ENCODE measurements at places on chromosomes 16 and 17.

DNA sequence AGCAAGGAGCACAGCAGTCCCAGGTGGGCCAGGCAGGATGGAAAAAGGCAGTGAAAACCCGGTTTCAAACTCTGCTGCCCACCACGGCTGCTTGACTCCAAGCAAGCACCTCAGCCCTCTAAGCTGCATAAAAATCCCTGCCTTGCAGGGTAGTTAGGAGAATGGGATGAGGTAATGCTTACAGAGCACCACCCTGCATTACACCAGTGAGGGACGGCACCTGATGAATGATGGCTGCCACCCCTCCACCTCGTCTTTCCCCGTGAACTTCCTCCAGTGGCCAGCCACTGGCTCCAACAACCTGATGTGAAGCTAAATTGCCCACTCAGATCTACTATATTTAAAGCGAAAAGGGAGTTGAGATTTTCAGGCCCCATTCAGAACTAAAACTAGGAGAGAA is 21.3 kb downstream of the MIEF2 start:
- no peak overlapping the region for H3K27ac ChIP-seq
- peaks cover 48% of the 10 kb centered on the region for H3K36me3 ChIP-seq
- DNase-seq = no peak
- no peaks in the 10 kb centered on the region for H3K27me3 ChIP-seq
- no peak overlapping the region for H3K4me3 ChIP-seq

GRCh38 chr16:74743668-74744299 is 30.8 kb downstream of the FA2H start:
- no peaks in the 10 kb centered on the region for H3K36me3 ChIP-seq
- DNase-seq = no peak
- no peak overlapping the region for H3K4me3 ChIP-seq
- no peaks in the 10 kb centered on the region for H3K27me3 ChIP-seq
- peaks cover 4% of the 10 kb centered on the region for H3K4me1 ChIP-seq

DNA sequence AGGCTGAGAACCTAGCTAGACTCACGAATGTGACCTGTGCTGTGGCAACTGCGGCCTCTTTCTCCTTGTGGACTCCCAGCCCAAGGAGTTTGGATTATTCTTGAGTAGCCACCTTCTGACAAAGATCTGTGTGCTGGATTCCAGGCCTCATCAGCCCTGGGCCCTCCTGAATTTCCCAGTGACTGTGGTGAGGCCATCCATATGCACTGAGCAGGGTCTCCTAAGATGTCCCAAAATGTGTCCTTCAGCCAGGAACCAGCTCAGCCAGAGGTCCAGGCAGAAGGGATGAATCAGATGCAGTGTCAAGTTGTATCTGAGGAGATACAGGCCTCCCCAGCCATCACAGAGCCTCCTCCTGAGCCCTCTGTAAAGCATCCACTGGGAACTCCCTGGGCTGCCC is 124.5 kb downstream of the CCDC182 start:
- no peak overlapping the region for H3K27ac ChIP-seq
- H3K27me3 ChIP-seq = no peaks in the 10 kb centered on the region
- no peak overlapping the region for H3K4me3 ChIP-seq
- no peaks in the 10 kb centered on the region for H3K4me1 ChIP-seq
- H3K36me3 ChIP-seq = 0 out of 2 replicates have a peak, but pooled peaks cover 2% of the 10 kb centered on the region

DNA sequence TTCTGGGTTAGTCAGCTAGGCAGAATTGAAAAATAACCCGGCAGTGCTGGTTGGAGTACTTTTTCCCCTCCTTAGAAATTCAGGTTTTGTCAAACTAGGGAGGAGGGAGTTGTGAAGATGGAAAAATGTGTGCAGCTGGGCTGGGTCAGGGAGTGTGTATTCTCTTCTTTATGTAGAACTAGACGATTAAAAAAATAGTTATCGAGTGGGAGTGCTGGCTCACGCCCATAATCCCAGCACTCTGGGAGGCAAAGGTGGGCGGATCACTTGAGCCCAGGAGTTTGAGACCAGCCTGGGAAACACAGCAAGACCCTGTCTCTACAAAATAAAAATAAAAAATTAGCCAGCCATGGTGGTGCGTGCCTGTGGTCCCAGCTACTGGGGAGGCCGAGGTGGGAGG is 106.4 kb downstream of the GNAO1 start:
- no peak overlapping the region for H3K4me3 ChIP-seq
- peaks cover 2% of the 10 kb centered on the region for H3K27me3 ChIP-seq

DNA sequence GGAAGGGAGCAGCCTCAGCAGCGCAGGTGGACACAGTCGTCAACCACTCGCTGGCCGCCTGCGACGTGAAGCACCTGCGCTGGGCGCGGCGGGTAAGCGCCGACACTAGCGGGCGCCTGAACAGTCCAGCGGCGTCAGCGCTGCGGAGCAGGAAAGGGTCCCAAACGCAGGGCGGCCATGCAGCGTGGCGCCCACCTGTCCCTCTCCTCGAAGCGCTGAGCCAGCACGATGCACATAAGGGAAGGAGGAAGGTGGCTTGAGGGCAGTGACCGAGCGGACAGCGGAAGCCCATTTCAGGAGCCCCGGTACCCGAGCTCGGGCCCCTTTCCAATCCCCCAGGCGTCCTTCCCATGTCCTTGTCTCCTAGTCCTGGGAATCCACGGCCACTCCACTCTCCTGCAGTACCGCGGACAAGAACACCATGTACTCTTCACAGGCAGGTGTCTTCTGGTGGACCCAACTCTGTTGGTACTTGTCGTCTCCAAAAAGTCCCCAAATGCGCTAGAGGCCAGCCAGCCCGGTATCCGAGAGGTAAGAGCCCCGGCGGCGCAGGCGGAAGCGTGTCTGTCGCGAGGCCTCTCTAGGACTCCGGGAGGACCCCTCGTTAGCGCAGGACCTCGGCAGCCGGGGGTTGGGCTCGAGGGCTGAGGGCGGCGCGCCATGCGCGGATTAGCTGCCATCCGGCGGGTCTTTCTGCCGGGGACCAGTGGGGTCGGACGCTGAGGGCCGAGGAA is 14.4 kb downstream of the ZNF232 start:
- no peak overlapping the region for H3K27ac ChIP-seq
- H3K36me3 ChIP-seq = no peaks in the 10 kb centered on the region
- H3K27me3 ChIP-seq = no peaks in the 10 kb centered on the region
- no peak for DNase-seq
- peak overlapping the region; percentile 51 for H3K4me3 ChIP-seq

DNA sequence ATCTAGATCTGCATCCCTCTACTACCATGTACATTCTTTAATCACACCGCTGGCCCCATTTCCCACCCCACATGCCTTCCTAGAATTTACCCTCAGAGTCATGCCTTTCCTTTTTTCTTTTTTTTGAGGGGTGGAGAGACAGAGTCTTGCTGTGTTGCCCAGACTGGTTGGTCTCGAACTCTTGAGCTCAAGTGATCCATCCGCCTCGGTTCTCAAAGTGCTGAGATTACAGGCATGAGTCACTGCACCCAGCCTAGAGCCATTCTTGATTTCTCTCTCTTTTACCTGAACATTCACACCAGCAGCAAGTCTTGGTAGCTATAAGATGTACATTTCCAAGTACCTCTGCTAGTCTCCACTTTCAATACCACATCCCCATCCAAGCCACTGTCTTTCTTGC is 2.1 kb downstream of the PAGR1 start:
- H3K4me3 ChIP-seq = no peak overlapping the region
- DNase-seq = no peak
- peaks cover 6% of the 10 kb centered on the region for H3K36me3 ChIP-seq
- peaks cover 8% of the 10 kb centered on the region for H3K4me1 ChIP-seq
- no peaks in the 10 kb centered on the region for H3K27me3 ChIP-seq
- H3K27ac ChIP-seq = no peak overlapping the region

DNA sequence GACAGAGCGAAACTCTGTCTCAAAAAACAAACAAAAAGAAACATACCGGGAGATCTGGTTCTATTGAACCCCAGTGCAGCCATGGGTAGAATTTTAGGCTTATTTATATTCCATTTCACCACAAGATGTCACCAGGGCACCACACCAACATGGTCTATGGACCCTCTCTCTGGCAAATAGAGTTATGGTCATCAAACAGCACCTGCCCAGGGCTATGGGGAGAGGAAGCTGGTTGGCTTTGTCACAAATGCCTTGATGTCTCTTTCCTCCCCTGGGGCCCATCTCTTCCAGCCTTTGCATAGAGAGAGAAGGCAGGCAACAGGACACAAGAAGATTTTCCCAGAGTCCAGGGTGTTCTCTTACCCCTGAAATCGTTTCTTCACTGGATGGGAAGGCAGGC is 128.4 kb downstream of the WWOX start:
- no peak for DNase-seq
- H3K36me3 ChIP-seq = no peaks in the 10 kb centered on the region
- no peak overlapping the region for H3K27ac ChIP-seq
- no peaks in the 10 kb centered on the region for H3K27me3 ChIP-seq
- H3K4me3 ChIP-seq = no peak overlapping the region
- H3K4me1 ChIP-seq = no peaks in the 10 kb centered on the region

GRCh38 chr16:2963074-2963722 is 877 bp upstream of the KREMEN2 start:
- H3K4me1 ChIP-seq = peaks cover 7% of the 10 kb centered on the region
- H3K27ac ChIP-seq = no peak overlapping the region
- DNase-seq = no peak
- peak overlapping the region; percentile 68 for H3K4me3 ChIP-seq
- no peaks in the 10 kb centered on the region for H3K36me3 ChIP-seq

GRCh38 chr17:51739245-51739886 is 419.1 kb downstream of the CA10 start:
- no peak overlapping the region for H3K27ac ChIP-seq
- no peaks in the 10 kb centered on the region for H3K36me3 ChIP-seq
- no peak for DNase-seq
- H3K27me3 ChIP-seq = no peaks in the 10 kb centered on the region
- H3K4me3 ChIP-seq = no peak overlapping the region
- H3K4me1 ChIP-seq = peaks cover 4% of the 10 kb centered on the region

DNA sequence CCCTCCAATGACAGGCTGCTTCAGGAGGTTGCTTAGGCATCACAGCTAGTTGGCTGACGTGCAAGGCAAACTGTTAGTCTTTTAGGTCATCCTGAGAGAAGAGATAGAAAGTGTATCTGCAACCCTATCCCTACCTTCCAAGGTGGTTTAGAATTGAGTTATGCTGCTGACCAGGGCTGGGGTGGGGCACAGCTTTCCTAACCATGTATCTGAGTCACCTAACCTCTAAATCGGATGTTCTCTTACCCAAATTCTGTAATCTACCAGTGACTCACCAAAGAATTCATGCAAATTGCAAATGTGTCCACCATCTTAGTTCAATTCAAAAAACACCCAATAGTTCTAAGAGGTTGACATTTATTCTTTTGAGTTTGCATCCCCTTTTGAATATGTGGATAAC is 107.2 kb upstream of the DYNLRB2 start:
- no peaks in the 10 kb centered on the region for H3K36me3 ChIP-seq
- no peak overlapping the region for H3K4me3 ChIP-seq
- no peak for DNase-seq
- no peaks in the 10 kb centered on the region for H3K4me1 ChIP-seq
- no peaks in the 10 kb centered on the region for H3K27me3 ChIP-seq
- no peak overlapping the region for H3K27ac ChIP-seq

GRCh38 chr17:83186751-83187421 is 107.5 kb downstream of the METRNL start:
- no peak overlapping the region for H3K4me3 ChIP-seq
- no peaks in the 10 kb centered on the region for H3K4me1 ChIP-seq
- no peaks in the 10 kb centered on the region for H3K36me3 ChIP-seq

- no peak overlapping the region for H3K4me3 ChIP-seq
- no peak for DNase-seq
- H3K27me3 ChIP-seq = no peaks in the 10 kb centered on the region
- no peak overlapping the region for H3K27ac ChIP-seq
- H3K36me3 ChIP-seq = no peaks in the 10 kb centered on the region
- H3K4me1 ChIP-seq = no peaks in the 10 kb centered on the region
These were observed 18.5 kb upstream of the CCL23 start for GRCh38 chr17:36036235-36036634.

All from iPS DF 6.9 (cell line).